ENCODE measurements at places on chromosomes 11 and 22. TPM values are rescaled to one million over a fixed set of nuclear protein-coding genes. Genes with fewer than 3 reads are reported as not detected.
A peak's percentile ranks its signal among the peaks of the same experiment; 100 is the strongest.

DNA sequence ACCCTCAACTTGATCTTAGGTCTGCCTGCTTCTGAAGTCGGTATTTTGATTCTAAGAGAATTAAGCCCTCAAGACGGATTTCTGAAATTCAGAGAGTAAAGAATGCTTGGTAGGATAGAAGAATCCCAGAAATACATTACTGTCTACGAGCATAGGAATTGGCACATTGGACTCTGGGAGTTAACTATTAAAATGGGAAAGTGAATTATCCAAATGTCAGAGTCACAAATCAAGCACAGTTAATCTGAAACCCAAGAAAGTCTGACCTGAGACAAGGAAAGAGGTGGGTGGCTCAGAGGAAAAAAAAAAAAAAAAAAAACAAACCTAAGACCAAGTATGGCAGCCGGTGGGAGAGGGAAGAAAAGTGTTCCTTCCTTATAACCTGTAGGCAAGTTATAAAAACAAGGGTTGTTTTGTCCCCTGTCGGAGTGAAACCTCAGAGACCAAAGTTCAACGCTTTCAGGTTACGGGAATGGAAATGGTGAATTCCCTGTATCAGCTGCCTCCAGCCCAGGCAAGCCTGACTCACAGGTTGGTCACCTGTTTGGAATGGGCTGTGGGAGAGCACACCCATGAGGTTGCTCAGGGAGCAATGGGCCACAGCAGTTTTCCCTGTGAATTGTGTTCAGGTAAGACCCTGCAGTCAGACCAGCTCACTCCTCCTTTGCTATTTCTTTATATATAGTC is 139.0 kb downstream of the ETS1 start:
- H3K36me3 ChIP-seq: no peaks in the 10 kb centered on the region
- H3K4me1 ChIP-seq: peaks cover 7% of the 10 kb centered on the region
- no peak for DNase-seq
- no peak overlapping the region for H3K4me3 ChIP-seq
- H3K27ac ChIP-seq: no peak overlapping the region

FAM227A gene
- not detected for total RNA-seq

DNA sequence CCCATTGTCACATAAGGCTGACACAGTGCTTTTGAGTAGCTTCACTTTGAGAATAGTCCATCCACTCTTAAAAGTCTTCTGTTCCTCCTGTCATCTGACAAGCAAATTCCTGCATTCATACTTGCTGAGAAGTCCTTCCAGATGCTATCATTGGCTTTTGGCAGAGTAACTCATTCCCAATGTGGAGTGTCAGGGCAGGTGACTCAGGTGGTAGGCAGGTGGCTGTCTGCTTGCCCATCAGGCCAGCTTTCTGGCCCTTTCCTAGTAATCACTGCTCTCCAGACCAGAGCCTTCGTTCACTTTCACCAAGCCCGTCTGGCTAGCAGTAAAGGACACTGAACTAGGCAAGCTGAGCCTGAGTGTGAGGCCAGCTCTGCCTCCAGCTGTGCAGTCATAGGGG is 162.5 kb upstream of the CCDC90B start:
- no peaks in the 10 kb centered on the region for H3K36me3 ChIP-seq
- H3K4me1 ChIP-seq: no peaks in the 10 kb centered on the region
- H3K27ac ChIP-seq: no peak overlapping the region
- H3K4me3 ChIP-seq: no peak overlapping the region
- no peaks in the 10 kb centered on the region for H3K27me3 ChIP-seq

GRCh38 chr11:116331381-116331780 is 441.4 kb downstream of the BUD13 start:
- no peaks in the 10 kb centered on the region for H3K36me3 ChIP-seq
- H3K27me3 ChIP-seq: no peaks in the 10 kb centered on the region
- no peak overlapping the region for H3K4me3 ChIP-seq
- H3K4me1 ChIP-seq: no peaks in the 10 kb centered on the region

GRCh38 chr11:58801974-58802545 is 42.4 kb downstream of the GLYATL2 start:
- no peaks in the 10 kb centered on the region for H3K4me1 ChIP-seq
- H3K27ac ChIP-seq: no peak overlapping the region
- no peaks in the 10 kb centered on the region for H3K36me3 ChIP-seq
- H3K27me3 ChIP-seq: no peaks in the 10 kb centered on the region
- no peak for DNase-seq

CHEK1 gene
- total RNA-seq: 7.5 TPM

DNA sequence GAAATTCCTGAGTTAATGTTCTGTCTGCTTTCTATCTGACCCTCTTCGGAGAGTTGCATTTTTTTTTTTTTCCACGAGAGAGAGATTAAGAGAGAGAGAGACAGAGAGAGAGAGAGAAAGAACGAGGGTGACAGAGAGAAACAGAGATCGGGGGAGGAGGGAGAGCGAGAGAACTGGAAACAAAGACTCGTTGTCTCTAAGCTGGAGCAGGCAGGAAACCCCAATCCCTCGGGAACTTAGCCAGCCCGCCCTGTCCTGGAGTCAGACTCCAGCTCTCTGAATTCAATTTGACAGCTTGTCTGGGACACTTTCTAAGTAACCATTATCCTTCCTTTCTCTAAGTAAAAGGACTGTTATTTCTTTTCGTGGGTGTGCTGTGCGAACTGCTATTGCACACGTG is 76.9 kb downstream of the KCNJ1 start:
- no peak overlapping the region for H3K27ac ChIP-seq
- no peaks in the 10 kb centered on the region for H3K27me3 ChIP-seq
- peaks cover 4% of the 10 kb centered on the region for H3K4me1 ChIP-seq
- H3K4me3 ChIP-seq: no peak overlapping the region

- peak overlapping the region; percentile 33 for H3K4me3 ChIP-seq
- H3K27me3 ChIP-seq: peaks cover 39% of the 10 kb centered on the region
- H3K27ac ChIP-seq: no peak overlapping the region
- no peak for DNase-seq
These were observed 689 bp downstream of the RAB39A start for GRCh38 chr11:107928767-107929507.
